SK-N-SH (cell line): ENCODE measurements at places on chromosomes 13 and 19.

DNA sequence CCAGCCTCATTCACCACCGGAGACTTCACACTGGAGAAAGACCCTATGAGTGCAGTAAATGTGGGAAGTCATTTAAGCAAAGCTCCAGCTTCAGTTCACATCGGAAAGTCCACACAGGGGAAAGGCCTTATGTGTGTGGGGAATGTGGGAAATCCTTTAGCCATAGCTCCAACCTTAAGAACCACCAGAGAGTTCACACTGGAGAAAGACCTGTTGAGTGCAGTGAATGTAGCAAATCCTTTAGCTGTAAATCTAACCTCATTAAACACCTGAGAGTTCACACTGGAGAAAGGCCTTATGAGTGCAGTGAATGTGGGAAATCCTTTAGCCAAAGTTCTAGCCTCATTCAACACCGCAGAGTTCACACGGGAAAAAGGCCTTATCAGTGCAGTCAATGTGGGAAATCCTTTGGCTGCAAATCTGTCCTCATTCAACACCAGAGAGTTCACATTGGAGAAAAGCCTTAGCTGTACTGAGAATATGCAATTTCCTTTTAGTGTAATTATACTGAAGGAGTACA, 8.8 kb downstream of the ZNF211 start:
- DNase-seq, result no peak

DNA sequence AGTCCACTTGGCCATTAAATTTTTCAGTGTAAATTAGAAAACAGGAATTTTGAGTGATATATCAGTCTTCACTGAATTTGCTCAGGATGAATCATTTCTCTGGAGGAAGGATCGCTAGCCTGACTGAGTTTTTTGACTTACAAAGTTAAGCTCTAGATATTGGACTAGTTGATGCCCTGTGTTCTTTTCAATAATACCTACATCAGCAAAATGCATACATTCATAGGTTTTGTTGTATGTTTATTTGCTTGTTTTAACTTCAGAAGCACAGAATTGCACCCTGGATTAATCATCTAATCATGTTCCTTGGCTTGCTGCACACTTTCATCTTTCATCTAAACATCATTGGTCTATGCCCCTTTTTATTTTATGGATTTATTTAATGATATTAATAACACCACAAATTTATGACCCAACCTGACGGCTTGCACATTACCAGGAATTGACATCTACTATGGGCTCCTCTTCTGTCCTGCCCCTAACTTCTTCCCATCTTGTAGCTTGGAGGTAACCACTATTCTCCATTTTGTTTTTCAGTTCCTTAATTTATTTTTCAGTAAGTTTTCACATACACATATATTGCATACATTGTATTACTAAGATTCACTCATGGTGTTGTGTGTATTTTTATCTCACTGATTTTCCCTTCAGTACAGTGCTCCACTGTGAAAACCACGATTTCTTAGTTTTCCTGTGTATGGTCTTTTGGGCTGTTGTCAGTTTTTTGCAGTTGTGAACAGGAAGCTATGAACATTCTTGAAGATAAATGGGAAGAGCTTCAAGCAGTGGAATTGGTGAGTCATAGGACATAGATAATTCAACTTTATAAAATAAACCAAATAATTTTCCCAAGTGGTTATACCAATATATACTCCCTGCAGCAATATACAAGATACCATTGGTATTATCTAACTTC, 23.3 kb downstream of the COMMD6 start:
- no peak for DNase-seq

GRCh38 chr13:43537124-43537523, 249.6 kb downstream of the ENOX1 start:
- peak; percentile 34 for DNase-seq

DNA sequence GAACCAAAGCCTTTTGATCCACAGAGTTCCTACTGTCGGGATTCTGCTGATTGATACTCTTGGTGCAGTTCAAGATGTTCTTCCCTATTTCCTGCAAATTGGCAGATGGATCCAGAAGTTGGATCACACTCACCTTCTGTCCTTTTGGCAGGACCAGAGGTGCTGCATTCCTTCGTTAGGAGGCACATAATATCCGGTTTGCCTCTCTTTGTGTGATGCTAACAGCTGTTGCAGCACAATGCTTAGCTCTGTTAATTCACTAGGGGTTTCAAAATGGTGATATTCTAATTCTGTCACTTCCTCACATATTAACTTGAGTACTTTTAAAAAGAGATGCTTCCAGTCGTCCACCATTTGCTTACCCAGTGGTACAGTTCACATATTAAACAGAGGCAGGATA, 15.2 kb upstream of the CHST8 start:
- no peak for DNase-seq

DNA sequence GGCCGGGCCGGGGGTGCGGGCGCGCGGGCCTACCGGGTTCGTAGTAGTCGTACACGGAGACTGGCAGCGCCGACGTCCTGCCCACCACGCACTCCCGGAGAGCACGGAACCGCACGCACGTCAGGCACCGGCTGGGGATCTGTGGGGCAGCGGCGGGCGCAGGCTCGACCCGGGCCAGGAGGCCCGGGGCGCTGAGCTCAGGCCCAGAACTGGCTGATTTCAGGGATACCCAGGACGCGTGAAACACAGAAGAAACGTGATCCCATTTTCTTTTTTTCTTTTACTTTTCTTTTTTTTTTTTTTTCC, 9.0 kb downstream of the F2RL3 start:
- no peak for DNase-seq

- DNase-seq, result peak; percentile 11
Measured at GRCh38 chr13:113591750-113592149, 7.2 kb downstream of the TFDP1 start.

DNA sequence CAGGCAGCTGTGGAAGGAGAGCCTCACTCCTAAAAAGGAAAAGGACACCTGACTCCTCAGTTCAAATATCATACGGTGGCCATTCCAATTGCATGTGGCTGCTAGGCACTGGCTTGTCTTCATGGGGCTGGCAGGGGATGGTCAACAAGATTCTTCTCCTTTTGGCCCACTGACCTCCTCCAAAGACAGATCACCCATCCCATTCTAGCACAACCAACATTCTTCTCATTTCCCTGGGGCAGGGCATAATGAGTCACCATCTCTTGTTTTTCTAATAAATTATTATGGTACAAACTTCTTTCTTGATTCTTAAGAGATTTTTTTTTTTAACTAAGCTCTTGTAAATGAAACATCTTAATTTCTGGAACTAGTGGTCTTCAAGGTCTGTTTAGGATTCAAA, 136.7 kb upstream of the NBEA start:
- no peak for DNase-seq

DNA sequence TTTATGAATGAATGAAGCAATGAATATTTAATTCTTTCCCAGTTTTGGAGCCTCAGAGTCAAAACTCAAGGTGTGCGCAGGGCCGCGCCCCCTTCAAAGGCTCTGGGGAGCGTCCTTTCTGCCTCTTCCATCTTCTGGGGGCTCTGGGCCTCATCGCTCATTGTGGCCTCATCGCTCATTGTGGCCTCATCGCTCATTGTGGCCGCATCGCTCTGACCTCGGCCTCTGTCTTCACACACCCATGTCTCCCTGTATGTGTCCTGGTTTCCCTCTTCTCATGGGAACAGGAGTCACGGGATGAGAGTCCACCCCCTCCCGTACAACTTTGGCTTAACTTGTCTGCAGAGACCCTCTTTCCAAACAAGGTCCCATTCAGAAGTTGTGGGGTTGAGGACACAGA, 3.2 kb upstream of the MEX3D start:
- DNase-seq, result no peak

DNA sequence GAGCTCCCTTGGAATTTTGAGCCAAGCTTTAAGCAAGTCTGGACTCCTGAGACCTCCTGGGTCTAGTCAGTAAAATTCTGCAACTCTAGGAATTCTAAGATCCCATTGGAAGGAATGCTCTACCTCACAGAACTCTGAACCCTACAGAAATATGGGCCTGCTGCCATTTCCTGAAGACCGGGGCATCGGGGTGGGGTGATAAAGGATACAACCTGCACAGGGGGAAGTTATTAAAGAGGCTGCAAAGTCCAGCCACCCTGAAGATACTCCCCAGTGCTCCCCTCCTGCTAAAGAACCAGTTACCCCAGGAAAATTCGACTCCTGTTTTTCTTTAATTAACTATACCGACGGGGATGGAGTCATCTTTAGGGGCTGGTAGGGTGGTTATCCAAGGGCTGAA, 2.4 kb upstream of the PPP1R37 start:
- no peak for DNase-seq

GRCh38 chr13:95234242-95234641, 67.0 kb downstream of the ABCC4 start:
- no peak for DNase-seq

- DNase-seq, result no peak
Measured at GRCh38 chr19:9622531-9622930, 1.5 kb upstream of the ZNF561 start.

DNA sequence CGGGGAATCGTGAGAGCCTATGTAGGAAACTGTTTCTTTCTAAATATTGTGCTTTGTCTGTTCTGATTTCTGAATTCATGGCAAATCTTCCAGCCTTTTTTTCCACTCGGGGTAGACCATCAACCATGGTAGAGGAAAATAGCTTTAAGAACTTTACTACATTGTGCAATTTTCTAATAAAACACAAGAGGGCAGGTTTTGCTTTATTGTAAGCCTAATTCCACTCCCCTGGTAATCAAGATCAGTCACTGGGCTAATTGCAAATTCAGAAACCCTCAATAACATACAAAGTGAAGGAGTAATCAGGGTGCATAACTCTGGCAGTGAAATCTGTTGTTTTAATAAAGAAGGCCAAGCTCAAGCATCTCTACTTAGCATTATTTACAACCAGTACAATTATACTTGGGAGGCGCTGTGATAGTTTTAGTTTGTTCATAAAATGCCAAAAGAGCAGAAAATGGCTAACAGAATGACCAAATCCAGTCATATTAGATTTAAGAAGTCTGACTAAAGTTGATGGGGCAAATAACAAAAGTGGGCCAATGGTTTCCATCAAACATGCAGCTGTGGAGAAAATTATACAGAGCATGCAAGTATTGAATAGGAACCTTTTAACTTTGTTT, 43.8 kb downstream of the DCT start:
- DNase-seq, result peak; percentile 60

GRCh38 chr19:51002089-51002532, 707 bp upstream of the KLK8 start:
- no peak for DNase-seq

DNA sequence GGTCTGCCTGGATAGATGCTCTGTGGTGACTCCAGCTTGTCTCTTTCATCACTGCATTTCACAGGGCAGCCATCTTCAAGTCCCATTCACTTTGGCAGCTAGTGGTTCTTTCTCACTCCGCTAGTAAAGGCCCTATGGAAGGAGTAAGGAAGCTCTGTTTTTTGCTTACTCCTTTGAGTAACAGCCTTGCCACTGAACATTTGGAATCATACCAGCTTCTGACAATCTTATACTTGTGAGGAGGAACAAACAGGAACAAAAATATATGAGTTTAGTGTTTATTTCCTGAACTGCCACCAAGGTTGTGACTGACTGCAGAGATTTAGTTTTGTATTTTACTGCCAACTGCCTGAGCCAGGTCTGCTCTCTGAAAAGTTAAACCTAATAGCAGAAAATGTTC, 38.7 kb downstream of the KCTD4 start:
- DNase-seq, result no peak

- DNase-seq, result peak; percentile 70
Measured at GRCh38 chr19:45340232-45340898, at the start of gene KLC3. KLC3 (plus strand) TSS chr19:45340750; CDS start chr19:45345542, 4,792 bp downstream.

GRCh38 chr19:5775668-5776309, 8.8 kb downstream of the PRR22 start:
- no peak for DNase-seq

- peak; percentile 32 for DNase-seq
Measured at GRCh38 chr13:99614465-99614885, 113.2 kb downstream of the TM9SF2 start.

DNA sequence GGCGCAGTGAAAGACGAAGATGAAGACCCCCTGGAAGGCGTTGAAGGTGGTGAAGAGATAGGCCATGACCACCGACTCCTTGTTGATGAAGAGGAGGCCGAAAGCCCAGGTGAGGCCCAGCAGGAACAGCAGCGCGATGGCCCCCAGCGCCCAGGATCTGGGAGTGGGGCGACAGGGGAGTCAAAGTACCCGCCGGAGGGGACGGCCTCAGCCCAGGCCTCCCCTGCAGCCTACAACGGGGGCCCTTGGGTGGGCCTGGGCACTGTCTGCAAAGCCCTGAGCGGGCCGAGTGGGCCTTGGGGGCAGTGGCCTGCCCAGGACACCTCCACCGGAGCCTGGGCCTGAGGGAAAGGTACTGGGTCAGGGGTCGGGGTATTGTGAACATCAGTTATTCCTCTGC, 19.0 kb upstream of the ASF1B start:
- DNase-seq, result peak; percentile 19

- DNase-seq, result no peak
Measured at GRCh38 chr13:90918536-90918935, 429.0 kb upstream of the MIR17HG start.

- no peak for DNase-seq
Measured at GRCh38 chr13:71290963-71291841, 575.8 kb downstream of the DACH1 start.

DNA sequence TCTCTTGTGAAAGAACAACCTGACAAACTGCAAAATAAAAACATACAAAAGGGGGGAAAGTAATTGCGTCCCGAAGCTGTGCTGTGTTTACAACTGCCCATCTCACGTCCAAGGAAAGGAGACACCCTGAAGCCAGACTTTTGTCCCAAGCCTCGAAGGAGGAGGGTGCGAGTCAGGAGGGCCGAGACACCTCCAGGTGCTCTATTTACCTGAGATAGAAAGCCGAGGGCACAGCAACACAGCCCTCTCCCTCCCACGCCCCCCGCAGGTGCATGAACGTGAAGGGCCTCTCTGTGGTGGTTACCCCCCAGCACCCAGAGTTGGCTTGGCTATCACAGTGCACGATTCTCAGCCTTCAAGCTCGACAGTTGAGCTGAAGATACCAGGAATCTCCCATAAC, 33.2 kb downstream of the NLRP13 start:
- DNase-seq, result no peak

DNA sequence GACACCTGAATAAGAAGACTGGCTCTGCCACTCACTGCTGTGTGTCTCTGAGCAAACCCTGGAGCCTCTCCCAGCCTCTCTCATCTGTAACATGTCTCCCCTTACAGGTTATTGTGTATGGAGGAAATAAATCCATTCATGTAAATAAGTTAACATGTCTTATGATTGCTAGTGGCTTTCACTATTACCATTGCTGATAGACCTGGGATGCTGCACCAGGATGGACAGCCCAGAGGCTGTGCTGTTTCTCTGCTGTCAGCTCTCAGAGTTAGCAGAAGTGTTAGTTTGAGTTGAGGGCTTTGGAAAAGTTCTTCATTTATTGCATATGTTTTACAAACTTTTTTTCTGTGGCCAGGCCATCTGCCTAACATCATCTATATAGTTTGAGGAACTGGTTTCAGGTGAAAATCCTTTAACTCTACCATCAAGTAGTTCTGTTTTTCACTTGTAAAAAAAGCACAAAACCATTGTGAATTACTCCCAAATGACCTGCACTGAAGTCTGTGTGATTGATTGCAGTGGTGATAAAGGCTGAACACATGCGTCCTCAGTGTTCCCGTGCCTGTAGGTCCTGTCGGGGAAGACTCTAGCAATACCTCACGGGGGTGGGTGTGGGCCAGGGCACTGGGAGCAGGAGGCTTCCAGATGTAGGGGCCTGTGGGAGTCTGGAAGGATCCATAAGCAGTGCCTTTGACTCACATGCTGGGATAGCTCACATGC, 24.6 kb downstream of the MPHOSPH8 start:
- DNase-seq, result peak; percentile 70
